ENCODE measurements at places on chromosomes 7 and 10. TPM values are rescaled to one million over a fixed set of nuclear protein-coding genes. Genes with fewer than 3 reads are reported as not detected.

GRCh38 chr10:31186225-31187000, 132.6 kb upstream of the ZEB1 start:
- peak; percentile 32 for DNase-seq

DNA sequence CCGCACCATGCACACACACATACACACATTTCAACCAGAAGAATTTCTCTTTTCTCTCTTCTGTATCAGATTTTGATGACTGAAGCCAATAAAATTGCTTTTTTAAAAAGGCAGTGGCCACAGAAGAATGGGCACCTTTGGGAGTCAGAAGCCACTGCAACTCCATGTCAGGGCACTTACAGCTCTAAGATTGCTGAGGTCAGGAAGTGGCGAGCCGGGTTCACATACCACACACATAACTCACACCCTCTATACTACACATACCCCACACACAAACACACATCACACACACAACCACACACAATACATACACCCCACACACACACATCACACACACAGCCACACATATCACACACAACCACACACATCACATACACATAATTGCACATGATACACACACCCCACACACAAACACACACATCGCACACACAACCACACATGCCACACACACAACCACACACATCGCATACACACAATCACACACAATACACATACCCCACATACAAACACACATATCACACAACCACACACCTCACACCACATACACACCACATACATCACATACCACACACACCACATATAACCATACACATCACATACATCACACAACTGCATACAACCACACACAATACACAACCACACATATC, 31.2 kb downstream of the GPRIN2 start:
- peak; percentile 14 for DNase-seq

GRCh38 chr7:26646336-26647048, 217.9 kb downstream of the SKAP2 start:
- DNase-seq = no peak

DNA sequence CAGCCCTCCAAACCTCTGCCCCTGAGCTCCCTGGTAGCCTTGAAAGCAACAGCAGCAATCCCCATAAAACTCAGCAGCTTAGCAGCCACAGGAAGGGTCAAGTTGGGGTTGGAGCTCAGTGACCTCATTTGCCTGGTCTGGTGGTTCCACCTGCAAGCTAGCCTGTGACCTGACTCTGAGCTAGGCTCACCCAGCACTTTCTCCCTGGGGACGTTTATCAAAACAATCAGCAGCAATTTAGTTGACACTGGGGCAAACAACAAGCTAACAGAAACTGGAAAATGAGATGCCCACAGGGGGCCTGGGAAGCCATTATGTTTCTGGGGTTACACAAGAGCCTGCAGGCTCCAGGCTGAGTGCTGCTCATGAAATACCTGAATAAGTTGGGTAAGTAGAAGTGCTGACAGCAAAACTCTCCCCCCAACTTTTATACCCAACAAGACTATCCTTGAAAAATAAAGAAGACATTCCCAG, 22.4 kb upstream of the CRYGN start:
- no peak for DNase-seq

- no peak for DNase-seq
These were observed 119.0 kb upstream of the EEPD1 start for GRCh38 chr7:36034020-36034419.

DNA sequence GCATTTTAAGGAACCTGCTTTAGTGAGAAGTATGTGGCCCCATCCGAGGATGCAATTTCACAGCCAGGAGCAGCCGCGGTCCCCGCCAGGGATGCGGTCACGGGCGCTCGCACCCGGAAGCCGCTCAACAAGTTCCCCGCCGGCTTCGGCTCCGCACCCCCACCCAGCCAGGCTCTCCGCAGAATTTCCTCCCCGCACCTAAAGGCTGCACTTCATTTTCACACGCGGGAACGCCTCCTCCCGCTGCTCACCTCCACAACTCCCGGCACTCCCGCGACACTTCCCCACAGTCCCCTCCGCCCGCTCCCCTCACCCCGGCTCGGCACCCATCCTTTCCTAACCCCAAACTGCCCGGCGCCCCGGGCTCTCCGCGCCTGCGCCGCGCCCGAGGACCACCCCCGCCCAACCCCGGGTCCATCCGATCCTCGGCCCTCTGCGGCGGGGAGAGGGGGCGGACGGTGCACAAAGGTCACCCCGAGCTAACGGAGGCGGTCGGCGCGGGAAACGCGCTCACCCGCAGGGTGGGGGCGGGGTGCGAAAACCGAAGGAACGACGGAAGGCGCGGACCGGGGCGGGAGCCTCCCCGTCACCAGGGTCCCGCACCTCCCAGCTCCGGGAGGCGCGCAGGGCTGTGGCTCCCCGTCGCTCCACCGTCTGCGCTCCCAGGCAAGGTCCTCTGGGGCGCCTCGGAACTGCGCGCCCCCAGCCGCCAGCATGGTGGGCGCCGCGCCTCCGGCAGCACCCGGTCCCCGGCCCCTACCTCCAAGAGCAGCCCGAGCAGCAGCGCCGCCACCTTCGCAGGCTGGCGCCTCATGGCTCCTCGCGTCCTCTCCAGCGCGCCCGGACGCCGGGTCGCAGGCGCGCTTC, 558 bp downstream of the VOPP1 start:
- DNase-seq = peak; percentile 72

MEIG1 gene
- not detected for total RNA-seq

EVX1 gene
- total RNA-seq = not detected

VAX1 gene
- total RNA-seq = not detected

Data from SJCRH30 (cell line).